ENCODE measurements at places on chromosomes 7 and 10.

DNA sequence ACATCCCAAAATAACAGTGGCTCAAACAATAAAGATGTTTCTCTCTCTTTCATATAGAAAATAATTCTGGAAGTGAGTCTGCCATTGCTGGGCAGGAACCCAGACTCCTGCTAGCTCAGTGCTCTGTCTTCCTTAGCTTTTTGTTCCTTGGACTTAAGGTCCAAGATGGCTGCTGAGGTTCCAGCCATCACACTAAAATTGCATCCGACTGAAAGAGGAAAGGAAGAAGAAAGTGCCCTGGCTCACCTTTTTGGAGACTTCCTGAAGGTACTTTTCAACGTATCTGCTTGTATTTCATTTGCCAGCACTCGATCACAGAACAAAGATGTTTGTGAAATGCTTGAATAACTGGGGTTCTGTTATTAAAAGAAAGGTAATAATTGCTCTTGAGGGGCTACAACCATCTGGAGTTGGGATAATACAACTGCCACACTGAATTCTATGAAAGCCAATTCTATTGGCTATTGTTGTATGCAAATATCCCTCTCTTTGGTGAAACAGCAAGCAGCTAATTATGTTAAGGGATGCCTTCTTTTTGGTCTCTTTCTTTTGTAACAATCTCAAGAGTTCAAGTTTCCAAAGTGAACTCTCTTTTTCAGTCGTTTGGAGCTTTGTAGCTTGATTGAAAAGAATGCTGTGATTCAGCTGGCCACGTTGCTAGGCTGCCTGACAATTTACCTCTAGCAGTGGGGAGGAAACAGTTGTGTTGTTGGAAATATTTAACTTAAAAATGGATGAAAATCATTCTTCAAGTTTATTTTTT is 83.9 kb downstream of the BAMBI start:
- DNase-seq, result no peak

- DNase-seq, result no peak
These were observed 193.0 kb upstream of the CELF2 start for GRCh38 chr10:10824591-10825148.

- DNase-seq, result no peak
These were observed 144.2 kb downstream of the CTTNBP2 start for GRCh38 chr7:117728890-117729624.

DNA sequence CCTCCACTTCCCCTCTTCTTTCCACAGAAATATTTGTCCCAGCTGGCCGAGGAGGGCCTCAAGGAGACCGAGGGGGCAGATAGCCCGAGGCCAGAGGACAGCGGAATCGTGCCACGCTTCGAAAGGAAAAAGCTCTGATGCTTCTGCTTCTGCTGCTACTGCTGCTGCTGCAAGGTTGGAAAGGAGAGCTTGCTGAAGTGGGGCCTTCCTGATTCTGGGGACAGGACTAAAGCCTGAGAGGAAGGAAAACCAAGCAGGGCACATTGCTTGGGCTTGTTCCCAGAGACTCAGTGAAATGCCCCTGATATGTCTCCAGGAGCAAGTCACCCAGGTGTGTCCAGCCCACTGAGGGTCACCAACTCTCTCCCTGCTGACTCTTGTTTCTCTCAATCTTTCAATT is 35.9 kb upstream of the PDCD4 start:
- no peak for DNase-seq

- no peak for DNase-seq
These were observed 214.3 kb upstream of the SHH start for GRCh38 chr7:156026603-156027002.

DNA sequence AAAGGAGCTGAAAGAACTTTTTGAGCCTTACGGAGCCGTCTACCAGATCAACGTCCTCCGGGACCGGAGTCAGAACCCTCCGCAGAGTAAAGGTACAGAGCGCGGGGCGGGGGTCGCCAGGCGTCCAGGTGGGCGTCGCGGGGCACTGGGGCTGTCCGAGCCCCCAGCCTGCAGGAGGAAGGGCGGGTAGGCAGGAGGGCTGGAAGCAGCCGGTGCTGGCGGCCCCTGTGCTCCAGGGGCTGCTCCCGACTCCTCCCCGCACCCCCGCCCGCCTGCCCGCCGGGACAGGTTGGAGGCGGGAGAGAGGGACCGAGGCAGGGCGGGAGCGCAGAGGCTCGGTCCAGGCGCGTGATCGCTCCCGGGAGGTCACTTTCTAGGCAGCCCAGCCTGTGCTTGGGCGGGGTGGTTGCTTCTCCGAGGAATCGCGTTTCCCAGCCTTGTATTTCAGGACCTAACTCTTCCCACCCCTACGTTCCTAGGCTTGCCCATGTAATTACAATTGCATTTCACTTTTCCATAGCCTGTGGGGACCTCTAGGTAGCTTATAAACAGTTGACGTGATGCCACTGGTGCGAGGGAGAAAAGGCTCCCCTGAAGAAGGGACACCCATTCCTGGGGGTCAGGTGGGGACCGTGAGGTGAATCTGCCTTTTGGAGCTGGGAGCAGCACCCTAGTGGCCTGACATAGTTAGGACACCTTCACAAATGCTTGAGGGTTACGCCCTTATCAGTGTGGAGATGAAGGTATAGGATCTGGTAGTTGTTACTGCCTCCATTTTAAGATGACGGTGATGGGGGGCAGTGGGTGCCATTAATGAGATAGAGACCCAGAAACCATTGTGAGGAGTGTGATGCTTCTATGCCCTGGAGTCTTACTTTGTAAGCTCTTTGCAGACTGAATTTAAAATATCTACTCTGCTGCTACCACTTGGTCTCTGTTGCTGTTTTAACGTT is 148.2 kb downstream of the CELF2 start:
- no peak for DNase-seq

- DNase-seq, result no peak
These were observed 199.1 kb downstream of the MAD1L1 start for GRCh38 chr7:2033586-2034135.

GRCh38 chr7:43649755-43650274 is 66.9 kb downstream of the STK17A start:
- no peak for DNase-seq

GRCh38 chr10:59020502-59020901 is 155.9 kb upstream of the PHYHIPL start:
- DNase-seq, result no peak

All from right renal pelvis (tissue), 4 donors.